Regular cardiac myocyte (primary cell): ENCODE measurements at places on chromosomes 6 and 20. TPM values are rescaled to one million over a fixed set of nuclear protein-coding genes. Genes with fewer than 3 reads are reported as not detected.

SEL1L2 gene
- total RNA-seq, result not detected in 2 replicates

PROKR2 gene
- total RNA-seq, result not detected in 2 replicates

NHSL1 gene
- 6.2 and 9.2 TPM in 2 replicates for total RNA-seq

OTOR gene
- total RNA-seq, result not detected in 2 replicates

HLA-DPA1 gene
- total RNA-seq, result 1.9 and 2.8 TPM in 2 replicates

RBM38 gene
- 4.5 and 8.2 TPM in 2 replicates for total RNA-seq

HLA-DQA1 gene
- not detected in 2 replicates for total RNA-seq

HSPA1L gene
- total RNA-seq, result 1.3 and 2.8 TPM in 2 replicates

PSORS1C2 gene
- not detected in 2 replicates for total RNA-seq

PRKN gene
- total RNA-seq, result 0.58 and 2.8 TPM in 2 replicates

ZNF165 gene
- 0.38 and 0.56 TPM in 2 replicates for total RNA-seq

CDH22 gene
- not detected in 2 replicates for total RNA-seq

ECT2L gene
- under 0.01 TPM in 1 of 2 replicates, not detected in the other for total RNA-seq

TCP11 gene
- 0.19 and 0.56 TPM in 2 replicates for total RNA-seq
